NCI-H1105 treated with DMSO at 0.1 percent for 48 hours (cell line): ENCODE measurements at places on chromosomes 7 and 10.

DNA sequence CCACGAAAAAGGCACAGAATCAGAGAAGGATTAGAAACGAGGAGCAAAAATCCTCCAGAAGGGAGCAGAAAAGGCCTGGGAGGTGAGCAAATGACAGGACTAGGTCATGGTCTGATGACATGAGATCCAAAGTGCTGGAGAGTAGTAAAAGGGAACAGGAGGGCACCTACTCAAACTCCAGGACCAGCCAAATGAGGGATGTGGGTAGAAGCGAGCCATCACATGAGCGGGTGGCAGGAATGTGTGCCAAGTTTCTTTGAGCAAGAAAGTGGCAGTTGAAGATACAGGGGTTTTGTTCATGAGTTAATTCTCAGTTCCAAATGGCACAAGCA is 112.6 kb downstream of the RNF32 start:
- DNase-seq = no peak

DNA sequence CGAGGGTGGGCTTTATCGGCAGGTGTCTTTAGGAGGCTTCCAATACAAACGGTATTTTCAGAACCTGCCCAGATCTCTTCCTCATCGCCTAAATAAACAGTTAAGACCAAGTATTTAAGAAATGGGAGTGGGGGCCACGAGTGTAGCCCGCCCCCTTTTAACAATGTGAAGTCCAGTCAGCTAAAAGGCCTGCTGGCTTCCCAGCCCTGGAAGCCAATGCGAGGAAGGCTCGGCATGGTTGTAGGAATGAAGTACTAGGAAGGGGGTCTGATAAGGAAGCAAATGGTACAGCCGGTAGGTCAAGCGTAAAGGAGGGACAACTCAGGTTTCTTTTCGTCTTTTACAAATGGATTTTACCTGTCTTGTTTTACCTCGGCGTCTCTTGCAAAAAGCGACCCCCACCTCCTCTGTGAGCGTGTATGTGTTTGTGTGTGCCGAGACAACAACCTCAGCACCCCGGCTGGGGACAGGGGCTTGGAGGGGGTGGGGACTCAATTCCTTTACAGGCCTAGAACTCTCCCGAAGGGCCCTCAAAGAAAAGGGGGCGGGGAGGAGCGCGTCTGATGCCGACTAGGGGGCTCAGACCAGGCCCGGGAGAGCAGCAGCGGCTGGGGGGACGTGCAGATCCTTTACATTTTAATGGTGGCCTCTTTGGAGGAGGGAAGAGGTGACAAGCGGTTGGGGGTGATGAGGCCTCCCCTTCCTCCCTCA is 147.6 kb downstream of the GPR85 start:
- peak; percentile 48 for DNase-seq

- DNase-seq = no peak
These were observed 146.3 kb downstream of the MALRD1 start for GRCh38 chr10:19194866-19195265.

DNA sequence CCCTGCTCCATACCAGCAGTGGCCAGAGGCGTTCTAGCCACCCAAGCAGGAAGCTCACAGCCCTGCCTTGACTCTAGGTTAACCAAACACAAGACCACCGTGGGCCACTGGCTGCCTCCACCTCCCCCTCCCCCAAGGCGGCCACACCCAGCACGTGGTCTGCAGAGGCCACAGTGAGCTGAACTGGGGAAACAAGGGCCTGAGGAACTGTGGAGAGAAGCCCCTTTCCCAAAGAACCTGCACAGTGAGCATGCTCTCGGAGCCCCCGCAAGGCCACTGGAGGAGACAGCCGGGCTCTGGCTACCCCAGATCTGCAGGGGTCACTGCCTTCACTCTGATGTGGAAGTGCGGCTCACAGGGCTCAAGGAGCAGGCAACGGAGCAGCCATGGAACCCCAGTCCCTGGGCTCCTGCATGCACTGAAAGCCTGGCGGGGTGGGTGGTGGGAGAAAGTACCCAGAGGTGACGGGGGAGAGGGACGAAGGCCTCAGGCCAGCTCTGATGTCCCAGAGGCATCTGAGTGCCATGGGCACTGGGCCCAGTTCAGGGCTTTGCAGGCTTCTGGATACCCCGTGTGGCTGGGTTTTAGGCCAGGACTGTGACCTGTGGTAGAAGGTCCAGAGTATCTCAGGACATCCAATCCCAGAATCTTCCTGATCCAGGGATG is 189.2 kb downstream of the EBF3 start:
- no peak for DNase-seq

- DNase-seq = no peak
These were observed 1.9 kb upstream of the NDST2 start for GRCh38 chr10:73813333-73813732.

GRCh38 chr10:133158756-133159610 is 1.0 kb upstream of the KNDC1 start:
- DNase-seq = peak; percentile 17

DNA sequence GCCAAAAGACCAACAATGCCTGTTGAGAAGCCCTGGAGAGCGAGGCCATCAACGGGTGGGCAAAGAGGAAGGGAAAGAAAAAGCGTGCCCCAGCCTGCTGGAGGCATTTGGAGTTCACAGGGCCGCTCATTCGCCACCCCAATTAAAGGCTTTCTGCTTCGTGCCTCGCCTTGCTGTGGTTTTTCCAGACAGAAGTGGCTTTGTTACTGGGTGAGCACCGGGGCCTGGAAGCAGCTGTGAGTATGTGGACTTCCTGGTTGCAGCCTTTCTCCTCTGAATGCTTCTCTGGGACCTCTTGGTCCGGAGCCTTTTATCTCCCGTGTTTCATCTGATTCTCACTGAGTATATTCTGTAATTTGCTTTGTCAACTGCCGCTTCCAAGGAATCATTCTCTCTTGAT is 118.1 kb upstream of the EGR2 start:
- DNase-seq = no peak

DNA sequence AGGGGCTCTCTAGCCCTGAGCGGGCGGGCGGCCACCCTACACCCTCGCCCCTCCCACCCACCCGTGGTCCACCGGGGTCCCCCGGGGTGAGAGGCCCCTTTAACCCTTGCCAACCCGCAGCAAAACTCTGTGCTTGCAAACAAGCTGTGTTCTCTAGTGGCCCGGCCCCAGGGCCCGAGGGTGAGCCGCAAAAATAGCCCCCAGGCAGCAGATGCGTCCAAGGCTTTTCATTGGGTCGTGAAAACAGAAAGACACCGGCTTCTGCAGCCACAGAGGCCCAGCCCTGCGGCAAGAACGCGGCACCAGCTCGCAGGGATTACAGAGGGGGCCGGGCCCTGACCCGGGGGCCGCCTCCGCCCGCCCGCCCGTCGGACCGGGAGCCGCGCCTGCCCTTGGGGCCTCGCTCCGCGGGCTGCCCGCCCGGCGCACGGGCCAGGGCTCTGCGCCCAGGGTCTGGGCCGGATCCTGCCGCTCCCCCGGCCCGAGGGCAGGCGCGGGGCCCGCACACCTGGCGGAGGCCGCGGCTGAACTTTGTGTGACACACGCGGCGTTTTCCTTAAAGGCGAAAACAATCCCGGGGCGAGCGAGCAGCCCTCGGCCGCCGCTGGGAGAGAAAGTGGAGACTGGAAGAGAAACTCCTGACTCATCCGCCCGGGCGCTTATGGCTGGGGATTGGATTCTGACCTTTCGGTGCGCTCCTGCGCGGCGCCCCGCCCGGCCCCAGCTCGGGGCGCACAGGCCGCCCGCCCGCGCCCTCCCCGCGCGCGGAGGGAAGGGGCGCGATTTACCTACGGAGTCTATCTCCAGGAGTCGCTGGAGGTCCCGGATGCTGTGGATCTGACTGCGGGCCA is 2.8 kb downstream of the PDGFA start:
- DNase-seq = no peak

DNA sequence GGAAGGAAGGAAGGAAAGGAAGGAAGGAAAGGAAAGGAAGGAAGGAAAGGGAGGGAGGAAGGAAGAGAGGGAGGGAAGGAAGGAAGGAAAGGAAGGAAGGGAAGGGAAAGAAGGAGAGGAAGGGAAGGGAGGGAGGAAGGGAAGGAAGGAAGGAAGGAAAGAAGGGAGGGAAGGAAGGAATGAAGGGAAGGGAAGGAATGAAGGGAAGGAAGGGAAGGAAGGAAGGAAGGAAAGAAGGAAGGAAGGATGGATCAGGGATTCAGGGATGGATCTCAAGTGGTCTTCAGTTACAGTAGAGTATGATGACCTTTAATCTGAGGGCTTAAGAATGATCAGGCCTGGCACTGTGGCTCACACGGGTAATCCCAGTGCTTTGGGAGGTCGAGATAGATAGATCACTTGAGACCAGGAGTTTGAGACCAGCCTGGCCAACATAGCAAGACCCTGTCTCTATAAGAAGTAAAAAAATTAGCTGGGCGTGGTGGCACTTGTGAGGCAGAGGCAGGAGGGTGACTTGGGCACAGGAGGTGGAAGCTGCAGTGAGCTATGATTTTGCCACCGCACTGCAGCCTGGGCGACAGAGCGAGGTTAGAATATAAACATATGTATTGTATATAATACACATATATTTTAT is 760 bp upstream of the FOXK1 start:
- no peak for DNase-seq

- no peak for DNase-seq
These were observed 114.3 kb downstream of the MPP7 start for GRCh38 chr10:28188526-28188925.

DNA sequence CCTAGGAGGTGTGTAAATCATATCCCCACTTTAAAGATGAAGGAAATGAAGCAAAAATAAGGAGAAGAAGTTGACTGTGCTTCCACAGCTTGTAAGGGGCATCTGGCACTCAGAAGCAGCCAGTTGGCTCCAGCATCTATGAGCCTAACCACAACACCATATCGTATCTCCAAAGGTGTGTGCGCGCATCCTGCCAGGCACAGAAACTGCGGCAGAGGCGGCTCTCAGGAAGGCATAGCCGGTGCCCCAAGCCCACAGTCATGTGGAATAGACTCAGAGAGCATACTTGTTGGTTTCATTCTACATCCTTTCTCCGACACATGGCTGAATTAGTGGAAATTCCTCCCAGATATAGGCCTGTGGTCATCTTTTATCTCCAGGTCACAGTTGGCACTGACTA is 423.9 kb downstream of the CALN1 start:
- no peak for DNase-seq

GRCh38 chr10:86392723-86393094 is 26.1 kb upstream of the GRID1 start:
- DNase-seq = no peak

DNA sequence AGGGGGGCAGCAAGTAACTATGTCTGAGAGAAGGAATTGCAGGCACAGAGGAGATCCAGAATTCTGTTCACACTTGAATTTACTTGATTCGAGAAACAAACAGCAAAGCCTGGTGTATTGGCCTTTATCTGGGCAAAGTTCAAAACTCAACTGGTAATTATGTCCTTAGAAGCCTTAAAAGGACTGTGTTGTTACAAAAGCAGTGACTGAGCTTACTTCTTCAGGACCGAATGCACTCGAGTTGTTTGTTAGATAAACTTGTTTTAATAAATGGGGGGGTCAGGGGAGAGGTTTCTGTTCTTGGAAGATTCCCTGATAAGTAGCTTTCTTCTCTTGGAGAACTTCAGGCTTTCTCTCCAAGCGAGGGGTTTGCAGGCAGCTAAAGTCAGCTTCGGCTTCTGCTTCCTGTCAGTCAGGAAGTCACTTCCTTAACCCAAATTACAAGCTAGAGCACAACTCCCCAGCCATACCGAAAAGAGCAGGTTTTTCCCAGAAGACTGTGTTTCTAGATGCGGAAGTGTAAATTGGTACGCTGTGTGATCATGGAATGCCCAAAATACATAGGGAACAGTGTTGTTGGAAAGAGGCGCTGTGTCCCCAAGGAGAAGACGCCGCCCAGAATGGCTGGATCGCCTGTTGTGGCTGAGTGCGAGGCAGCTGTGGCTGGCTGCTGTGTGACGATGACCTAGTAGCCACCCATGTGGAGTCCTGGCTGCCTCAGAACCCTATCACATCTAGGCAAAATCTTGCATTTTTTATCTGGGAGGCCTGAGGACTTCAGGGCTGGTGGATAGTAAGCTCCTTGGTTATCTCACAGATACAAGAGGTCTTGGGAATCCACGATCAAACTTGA is 110.4 kb downstream of the TCF7L2 start:
- no peak for DNase-seq

- no peak for DNase-seq
These were observed 30.4 kb downstream of the LAMB4 start for GRCh38 chr7:108099713-108100112.

GRCh38 chr7:2405601-2406345 is 2.4 kb downstream of the CHST12 start:
- DNase-seq = no peak

DNA sequence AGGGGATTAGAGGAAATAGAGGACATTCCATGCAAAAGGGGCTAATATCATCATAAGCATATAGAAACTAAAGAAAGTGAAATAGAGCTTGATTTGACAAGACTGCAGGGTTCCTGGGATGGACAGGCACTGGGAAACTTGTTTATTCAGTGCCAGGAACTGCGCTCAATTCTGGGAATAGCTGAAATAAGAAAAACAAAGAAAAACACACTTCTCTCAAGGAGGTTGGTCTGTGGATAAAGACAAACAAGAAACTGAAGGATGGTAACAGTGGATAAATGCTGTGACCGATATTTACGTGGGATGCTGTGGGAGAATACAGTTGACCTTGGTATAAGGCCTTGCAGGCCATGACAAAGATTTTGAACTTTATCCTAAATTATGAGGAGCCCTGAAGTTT is 40.9 kb upstream of the ANLN start:
- DNase-seq = no peak

DNA sequence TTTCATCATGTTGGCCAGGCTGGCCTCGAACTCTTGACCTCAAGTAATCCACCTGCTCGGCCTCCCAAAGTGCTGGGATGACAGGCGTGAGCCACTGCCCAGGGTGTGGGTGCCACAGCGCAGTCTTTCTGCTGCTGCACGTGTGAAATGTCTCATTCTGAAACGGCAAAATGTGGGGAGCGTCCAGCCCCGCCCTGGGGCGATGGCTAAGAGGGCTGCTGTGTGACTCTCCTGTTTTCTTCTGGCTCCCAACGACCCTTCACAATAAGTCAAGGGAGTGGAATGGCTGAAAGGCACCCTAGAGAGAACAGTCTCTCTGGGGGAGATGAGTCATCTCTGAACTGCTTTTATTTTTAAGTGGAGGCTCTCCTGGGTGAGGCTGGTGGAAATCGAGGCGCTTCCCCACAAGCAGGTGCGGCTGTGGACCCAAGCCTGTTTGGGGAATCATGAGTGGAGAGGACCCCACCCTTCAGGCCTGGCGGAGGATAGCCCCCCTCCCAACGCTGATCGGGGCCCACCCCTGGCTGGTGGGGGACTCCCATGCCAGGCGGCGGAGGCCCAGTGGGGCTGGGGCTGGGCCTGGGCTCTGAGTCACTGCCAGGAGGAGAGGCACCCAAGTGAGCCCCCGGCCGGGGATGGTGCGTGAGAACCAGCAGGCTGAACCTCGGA is 18.0 kb downstream of the ADAP1 start:
- no peak for DNase-seq

- DNase-seq = no peak
These were observed 56.0 kb downstream of the THSD7A start for GRCh38 chr7:11776039-11776438.
